ENCODE measurements at places on chromosomes 12 and 14. TPM values are rescaled to one million over a fixed set of nuclear protein-coding genes. Genes with fewer than 3 reads are reported as not detected.

Gene NRIP2
- total RNA-seq = not detected

DNA sequence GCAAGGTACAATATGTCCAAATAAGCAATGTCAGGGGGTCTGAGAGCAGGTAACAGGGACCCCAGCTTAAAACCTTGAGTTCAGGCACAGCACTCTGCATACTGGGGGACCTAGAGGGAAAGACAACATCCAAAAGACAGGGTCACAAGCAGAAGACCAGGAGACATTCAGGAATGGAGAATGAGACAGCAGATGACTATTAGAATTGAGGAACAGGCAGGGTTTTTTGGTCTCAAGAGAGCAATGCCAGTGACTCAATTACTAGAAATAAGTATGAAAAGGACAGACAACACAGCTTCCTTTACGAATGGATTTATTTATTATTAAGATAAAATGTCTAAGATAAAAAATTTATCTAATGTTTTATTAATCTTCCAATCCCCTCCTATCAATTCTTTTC, 223.0 kb downstream of the PTPRO start:
- no peak for DNase-seq

DNA sequence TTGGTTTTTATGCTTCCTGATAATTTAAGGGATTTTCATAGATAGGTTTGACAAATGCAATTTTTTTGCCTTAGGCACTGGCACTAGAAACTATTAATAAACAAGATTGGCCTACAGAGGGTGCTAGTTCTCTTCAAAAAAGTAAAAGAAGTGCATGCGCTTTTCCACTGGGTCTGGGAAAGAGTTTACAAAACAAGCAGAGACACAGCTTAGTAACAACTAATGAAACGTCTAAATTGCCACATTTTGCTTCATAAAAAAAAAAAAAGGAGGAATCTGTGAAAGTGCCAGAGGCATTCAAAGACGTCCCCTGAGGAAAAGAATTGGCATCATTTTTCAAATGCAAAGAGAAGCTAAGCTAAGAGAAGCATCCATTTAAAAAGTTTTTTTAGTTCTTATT, 58.3 kb upstream of the EEA1 start:
- DNase-seq = no peak

- DNase-seq = no peak
These were observed 214.6 kb upstream of the PRKD1 start for GRCh38 chr14:30142216-30142615.

All from kidney epithelial cell (primary cell).